Hematopoietic multipotent progenitor cell treated with erythropoietin and hydrocortisone succinate and interleukin-3 and kit ligand, for 4 days (in vitro differentiated cells): ENCODE measurements at places on chromosomes 2 and 18.

GRCh38 chr2:164515030-164515429 lies 106.3 kb downstream of the GRB14 start:
- DNase-seq = no peak

GRCh38 chr2:169839954-169840746 lies 12.9 kb downstream of the UBR3 start:
- peak; percentile 94 for DNase-seq

DNA sequence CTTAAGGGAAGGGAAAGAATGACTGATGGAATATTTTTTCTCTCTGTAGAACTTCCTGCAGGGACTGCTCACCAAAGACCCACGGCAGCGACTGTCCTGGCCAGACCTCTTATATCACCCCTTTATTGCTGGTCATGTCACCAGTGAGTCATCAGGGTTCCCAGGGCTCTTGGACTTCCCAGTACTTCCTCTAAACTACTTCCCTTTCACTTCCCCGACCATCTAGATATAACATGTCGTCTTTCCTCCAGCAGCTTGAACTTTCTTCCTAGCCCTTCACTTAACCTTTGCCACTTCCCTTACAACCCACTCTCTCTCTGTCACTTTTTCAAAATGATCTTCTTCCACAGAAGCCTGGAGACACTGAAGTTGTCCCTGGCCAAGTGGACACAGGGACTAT lies 7.2 kb downstream of the STK36 start:
- DNase-seq = no peak

DNA sequence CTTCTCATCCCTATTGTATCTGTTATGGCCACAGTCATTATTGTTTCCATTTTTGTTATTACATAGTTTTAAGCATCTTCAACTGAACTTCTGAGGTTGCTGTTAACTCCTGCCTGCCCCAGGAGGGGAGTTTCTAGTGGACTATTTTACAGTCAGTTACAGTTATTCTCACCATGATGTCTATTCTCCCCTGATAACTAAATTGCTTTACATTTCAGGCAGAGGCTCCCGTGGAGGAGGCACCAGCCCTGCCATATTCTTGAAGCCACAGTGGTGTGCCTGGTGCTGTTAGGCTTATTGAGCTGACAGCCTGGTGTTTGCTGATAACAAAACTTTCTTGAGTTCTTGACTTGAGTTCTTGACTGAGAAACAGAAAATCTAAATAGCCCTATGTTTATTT lies 256.4 kb downstream of the TFCP2L1 start:
- peak; percentile 22 for DNase-seq

DNA sequence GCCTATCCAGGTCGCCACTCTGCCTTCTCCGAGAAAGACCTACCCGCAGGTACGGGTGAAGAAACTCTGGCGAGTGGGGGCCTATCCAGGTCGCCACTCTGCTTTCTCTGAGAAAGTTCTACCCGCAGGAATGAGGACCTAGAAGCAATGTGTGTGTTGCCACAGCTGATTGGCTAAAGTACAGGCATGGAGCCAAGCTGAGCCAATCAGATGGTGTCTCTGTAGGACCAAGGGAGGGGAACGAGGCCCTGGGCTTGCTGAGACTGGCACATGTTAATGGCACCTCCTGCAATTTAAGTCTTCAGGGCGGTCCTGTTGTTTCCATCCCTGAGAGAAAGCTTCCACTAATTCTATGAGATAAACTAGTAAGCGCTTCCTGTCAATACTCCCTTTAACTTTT lies 82.3 kb downstream of the KCTD1 start:
- no peak for DNase-seq

GRCh38 chr2:29714333-29714732 lies 207.1 kb downstream of the ALK start:
- DNase-seq = no peak

- DNase-seq = no peak
Measured at GRCh38 chr2:202682274-202682673, 47.5 kb downstream of the FAM117B start.

- DNase-seq = no peak
Measured at GRCh38 chr2:28692411-28692810, 59.2 kb upstream of the PPP1CB start.

GRCh38 chr18:56563568-56563967 lies 74.8 kb downstream of the TXNL1 start:
- DNase-seq = peak; percentile 30

DNA sequence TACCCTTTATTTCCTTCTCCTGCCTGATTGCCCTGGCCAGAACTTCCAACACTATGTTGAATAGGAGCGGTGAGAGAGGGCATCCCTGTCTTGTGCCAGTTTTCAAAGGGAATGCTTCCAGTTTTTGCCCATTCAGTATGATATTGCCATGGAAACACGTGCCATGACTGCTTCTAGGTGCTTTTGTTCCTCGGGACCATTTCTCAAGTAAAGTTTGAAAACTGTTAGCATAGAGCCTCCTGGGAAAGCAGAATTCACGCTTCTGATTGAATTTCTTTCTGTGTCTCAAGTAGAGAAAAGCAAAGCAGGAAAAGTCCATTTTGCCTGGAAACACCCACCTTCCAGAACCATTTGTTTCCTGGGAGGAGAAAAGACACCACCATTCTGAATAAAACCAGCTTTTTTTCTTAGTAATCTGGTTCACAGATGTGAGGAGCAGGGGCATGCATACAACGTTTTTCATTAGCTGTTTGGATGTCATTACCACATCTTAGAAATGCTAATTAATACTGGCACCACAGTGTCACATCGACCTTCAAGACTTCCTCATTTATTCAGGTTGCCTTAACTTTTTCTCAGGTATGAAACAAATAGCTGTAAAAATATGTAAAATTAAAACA lies 39.0 kb upstream of the ZBTB14 start:
- DNase-seq = no peak

- DNase-seq = peak; percentile 65
Measured at GRCh38 chr2:101736861-101737291, 39.4 kb downstream of the MAP4K4 start.

GRCh38 chr2:19580264-19580663 lies 221.8 kb upstream of the OSR1 start:
- DNase-seq = peak; percentile 13

- DNase-seq = no peak
Measured at GRCh38 chr2:160912276-160912675, 248.0 kb upstream of the TANK start.

DNA sequence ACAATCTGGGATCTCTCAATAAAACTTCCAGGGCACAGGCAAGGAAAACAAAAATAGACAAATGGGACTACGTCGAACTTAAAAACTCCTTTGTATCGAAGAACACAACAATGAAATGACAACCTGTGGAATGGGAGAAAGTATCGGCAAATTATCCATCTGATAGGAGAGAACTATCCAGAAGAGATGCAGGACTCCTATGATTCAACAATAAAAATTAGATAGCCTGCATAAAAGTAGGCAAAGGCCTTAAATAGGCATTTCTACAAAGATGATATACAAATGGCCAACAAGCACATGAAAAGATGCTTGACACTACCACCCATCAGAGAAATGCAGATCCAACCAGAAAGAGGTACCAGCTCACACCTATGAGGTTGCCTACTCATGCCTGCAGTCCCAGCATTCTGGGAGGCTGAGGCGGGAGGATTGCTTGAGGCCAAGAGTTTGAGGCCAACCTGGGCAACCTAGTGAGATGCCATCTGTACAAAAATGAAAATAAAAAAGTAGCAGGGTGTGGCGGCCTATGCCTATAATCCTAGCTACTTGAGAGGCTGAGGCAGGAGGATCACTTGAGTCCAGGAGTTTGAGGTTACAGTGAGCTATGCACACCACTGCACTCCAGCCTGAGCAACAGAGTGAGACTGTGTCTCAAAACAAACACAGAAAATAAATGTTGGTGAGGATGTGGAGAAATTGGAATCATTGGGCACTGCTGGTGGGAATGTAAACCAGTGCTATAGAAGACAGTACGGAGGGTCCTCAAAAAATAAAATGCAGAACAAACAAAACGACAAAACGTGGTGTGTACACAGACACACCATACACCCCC lies 21.6 kb downstream of the TWIST2 start:
- no peak for DNase-seq

DNA sequence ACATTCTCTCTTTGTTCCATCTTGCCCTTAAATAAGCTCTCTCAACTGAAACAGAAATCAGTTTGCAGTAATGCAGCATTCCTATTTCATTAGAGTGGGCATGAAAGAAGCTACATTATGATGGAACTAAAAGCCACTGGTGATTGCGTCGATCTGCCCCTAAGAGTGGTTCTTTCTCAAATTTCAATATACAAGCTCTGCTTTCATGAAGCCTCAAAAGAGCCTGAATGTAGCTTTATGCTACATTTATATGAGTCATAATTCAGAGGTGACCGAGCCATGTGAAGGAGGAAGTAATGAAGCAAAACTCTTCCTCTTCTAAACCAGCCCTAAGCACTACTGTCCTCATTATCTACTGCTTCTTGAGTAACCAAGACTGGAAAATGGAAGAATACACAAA lies 64.8 kb upstream of the CYTIP start:
- DNase-seq = peak; percentile 49

- DNase-seq = no peak
Measured at GRCh38 chr2:1594123-1594372, 150.3 kb downstream of the PXDN start.

- DNase-seq = no peak
Measured at GRCh38 chr2:12217175-12217574, 470.7 kb downstream of the LPIN1 start.

DNA sequence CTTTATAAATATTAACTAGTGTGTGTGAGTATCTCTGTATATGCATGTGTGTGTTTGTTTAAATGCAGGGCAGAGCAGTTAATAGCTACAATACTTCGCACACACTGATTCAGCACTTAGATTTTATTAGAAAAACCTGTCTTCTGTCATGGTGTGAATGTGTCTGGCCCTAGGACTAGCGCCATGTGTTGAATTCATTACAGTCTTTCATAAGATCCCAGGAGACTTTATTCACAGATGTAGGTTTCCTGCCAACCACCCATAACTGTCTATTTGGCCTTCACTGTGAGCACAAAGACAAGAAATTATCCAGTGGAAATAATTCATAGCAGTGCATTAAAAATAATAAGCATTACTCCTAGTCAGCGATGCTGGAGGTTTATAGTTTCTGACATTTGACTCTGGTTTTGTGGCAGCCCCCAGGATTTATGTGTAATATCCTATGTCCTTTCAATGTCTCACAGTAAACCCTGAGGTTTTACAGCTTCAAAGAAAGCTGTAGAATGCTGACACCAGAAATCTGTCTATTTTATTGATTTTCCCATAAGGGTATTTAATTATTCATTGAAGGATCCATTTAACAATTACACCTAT lies 93.9 kb downstream of the ZNF804A start:
- DNase-seq = no peak

- DNase-seq = no peak
Measured at GRCh38 chr18:10133516-10133915, 219.7 kb downstream of the VAPA start.

GRCh38 chr18:44883671-44884070 lies 203.0 kb downstream of the SETBP1 start:
- no peak for DNase-seq

DNA sequence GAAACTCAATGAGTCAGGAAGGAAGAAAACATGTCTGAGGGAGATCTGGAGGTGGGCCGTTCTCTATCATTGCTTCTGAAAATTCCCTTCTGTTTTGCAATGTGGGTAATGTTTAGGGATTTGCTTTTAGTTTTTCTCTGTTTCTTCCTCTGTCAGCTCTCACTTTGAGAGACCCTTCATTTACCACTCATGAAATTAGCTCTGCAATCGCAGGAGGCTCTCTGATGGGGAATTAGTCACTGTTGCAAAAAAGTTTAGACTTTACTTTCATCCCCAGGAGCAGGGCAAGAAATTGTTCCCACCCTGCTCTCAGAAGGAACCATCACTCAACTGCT lies 80.0 kb upstream of the MAP4K3 start:
- no peak for DNase-seq

DNA sequence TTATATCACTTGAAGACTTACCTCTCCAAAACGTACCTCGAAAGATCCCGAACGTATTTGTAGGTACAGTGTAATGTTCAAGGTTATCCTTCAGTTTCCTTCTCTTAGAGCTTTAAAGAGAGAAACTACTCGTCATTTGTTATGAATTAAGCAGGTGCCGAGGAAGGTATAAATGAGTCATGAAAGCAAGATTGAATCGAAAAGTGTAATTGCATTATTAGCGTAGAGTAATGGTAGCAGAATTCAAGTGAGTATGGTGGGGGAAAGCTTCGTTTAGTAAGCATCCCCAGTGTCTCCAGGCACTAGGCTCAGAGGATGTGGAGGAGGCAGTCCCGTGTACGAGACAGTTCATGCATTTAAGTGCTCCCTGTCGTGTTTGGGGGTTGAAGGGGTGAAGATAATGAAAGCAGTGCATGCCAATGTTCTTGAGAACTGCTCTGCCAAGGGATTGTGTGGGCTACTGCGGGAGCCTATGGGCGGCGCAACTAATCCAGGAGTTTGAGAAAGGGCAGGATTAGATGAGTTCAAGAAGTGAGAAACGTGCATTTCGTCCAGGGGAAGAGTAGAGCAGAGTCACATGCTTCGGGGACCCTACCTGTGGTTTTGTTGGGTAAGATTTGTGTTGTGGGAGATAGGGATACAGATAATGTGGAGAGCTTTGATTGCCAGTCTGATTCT lies 858 bp downstream of the POLR1B start:
- peak; percentile 55 for DNase-seq

DNA sequence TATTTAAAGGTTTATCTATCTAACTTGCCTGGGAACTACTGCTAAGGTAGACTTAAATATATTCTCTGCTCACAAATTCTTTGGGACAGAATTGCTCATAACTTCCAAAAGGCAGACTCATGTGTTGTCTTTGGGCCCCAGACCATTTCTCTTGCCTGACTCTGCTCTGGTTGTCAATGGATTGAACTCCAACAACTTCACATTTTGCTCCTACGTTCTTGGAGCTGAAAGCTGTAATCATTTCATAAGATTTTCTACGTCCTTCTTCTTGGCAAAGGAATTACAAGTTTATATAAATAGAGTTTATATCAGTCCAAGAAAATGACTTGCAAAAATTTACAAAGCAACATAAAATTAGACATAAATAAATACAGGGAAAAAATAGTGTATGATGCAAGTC lies 32.9 kb upstream of the PPM1B start:
- DNase-seq = no peak

GRCh38 chr2:3692375-3692774 lies 11.0 kb upstream of the DCDC2C start:
- peak; percentile 59 for DNase-seq

GRCh38 chr2:178806543-178806942 lies 680 bp downstream of the TTN start:
- no peak for DNase-seq

GRCh38 chr18:11512096-11513025 lies 97.0 kb upstream of the SLC35G4 start:
- no peak for DNase-seq

DNA sequence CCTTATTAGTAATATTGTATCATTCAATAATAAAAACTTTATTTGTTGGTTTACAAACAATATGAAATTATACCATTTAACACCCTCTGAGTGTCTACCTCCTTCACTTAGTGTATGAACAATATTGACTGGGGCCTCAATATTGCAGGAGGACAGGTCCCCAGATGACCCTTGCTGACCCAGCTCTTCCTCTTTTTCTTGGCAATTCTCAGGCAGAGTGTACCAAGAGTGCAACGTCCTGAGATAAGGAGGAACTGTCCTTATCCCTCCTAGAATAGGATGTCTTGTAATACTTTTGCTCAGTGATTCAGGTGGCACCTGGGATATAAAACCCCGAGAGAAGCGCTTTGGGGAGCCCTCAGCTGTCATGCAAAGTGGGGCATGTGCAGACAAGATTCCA lies 76.8 kb downstream of the PLA2R1 start:
- DNase-seq = no peak
